ENCODE measurements at places on chromosomes 1 and 21.
A peak's percentile ranks its signal among the peaks of the same experiment; 100 is the strongest.

GRCh38 chr1:167198518-167199133 lies 22.1 kb upstream of the POU2F1 start:
- no peak for DNase-seq

DNA sequence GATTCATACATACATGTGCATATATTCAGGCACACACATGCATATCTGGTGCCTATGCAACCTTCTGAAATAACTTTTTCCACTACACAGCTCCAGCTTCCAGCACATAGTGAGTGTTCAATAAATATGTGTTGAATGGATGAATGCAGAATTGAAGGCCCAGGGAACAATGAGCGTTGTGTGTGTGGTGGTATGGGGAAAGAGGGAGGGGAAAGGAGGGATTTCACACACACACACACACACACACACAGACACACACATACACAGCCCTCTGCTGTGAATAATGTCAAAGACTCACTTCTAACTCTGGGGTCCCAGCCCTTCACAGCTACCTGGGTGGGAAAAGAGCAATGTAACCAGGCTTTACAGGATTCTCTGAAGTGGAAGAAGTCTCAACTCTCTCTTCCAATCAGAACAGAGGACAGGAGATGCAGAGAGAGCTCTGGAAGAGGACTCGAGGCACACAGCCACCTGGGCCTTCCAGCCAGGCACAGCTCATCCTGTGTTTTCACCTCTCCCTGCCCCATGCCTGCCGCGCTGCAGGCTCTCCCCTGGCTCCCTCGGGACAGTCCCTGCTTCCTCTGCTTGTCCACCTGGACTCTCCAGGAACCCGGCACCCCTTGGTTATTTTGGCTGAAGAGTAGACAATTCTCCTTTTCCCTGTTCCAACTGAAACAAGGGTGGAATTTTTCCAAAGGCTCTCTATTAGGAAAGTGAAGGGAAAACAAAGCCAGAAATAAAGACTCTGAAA lies 5.4 kb upstream of the IGSF8 start:
- no peak for DNase-seq

DNA sequence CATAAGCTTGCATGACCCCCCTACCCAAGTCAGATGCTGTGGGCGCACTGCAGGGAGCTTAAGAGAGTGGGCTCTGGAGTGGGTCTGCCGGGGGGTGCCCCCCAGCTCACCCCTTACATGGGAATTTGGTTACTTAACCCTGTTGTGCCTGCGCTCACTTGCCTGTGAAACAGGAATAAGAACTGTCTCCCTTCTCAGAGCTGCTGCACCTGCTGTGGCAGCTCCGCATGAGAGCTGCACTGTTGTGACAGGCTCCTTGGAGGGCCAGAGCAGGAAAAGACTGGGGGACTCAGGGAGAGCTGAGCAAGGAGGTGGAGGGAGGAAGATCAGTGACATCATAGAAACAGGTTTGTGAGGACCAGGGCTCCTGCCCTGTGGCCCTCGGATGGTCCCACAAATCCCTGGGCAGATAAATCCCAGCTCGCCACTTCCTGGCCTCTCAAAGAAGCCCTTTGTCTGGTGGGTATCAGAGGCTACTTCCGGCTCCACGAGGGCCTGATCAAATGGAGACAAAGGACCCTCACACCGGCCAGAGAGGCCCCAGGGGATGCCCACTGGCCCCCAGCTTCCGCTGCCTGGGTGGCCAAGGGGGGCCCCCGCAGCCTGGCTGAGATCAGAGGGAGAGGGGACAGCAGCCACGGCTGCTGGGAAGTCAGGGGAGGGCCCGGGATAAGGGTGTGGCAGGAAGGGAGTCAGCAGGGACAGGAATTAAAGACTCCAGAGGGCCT lies 28.9 kb upstream of the LAPTM5 start:
- no peak for DNase-seq

DNA sequence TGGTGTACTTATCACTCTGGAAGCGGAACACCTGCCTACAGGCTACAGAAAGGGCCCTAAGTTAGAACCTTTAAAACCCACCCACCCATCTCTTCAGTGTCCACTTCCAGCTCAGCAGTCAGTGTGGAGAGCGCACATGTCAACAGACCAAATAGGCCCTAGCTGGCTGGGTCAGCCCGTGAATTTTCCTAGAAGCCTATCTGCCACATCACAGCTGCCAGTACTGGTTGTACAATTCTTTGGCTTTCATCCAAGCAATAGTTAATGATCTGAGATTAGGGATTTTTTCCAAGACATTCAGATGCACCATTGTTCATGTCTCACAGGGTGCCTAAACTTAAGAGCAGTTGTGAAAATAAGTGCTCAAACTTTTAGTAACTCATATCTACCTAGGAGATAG lies 197.1 kb downstream of the KCNK2 start:
- DNase-seq, result peak; percentile 9

GRCh38 chr1:108817811-108818210 lies 39.1 kb downstream of the AKNAD1 start:
- no peak for DNase-seq

- no peak for DNase-seq
Measured at GRCh38 chr1:27887215-27888021, 15.1 kb downstream of the THEMIS2 start.

DNA sequence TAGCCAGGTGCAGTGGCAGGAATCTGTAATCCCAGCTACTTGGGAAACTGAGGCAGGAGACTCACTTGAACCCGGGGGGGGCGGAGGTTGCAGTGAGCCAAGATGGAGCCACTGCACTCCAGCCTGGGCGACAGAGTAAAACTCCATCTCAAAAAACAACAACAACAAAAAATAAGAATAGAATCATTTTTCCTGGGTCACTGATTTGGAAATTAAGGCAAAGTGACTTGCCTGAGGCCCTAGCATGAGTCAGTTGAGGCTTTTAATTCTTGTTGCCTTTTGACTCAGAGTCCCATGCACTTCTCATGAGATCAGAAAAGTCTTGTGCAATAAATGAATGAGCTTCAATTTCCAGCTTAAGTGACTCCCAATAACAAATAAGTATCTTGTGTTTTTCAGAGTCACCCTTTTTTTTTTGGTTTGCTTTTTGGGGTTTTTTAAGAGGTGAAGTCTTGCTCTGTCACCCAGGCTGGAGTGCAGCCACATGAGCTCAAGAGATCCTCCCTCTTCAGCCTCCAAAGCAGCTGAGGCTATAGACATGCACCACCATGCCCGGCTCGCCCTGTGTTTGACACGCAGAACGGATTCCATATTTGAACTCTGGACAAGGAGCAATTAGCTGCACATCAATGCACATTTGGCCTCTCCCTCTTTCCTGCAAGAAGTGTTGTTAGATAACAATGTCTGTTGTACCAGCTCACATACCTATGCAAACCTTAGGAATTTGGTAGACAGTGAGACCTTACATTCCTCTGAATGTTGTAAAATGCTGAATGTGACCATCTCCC lies 3.4 kb upstream of the PLEKHM2 start:
- peak; percentile 98 for DNase-seq

GRCh38 chr1:168161459-168161858 lies 17.3 kb upstream of the TIPRL start:
- DNase-seq, result no peak

- DNase-seq, result no peak
Measured at GRCh38 chr21:30847627-30848500, 18.3 kb upstream of the KRTAP7-1 start.

DNA sequence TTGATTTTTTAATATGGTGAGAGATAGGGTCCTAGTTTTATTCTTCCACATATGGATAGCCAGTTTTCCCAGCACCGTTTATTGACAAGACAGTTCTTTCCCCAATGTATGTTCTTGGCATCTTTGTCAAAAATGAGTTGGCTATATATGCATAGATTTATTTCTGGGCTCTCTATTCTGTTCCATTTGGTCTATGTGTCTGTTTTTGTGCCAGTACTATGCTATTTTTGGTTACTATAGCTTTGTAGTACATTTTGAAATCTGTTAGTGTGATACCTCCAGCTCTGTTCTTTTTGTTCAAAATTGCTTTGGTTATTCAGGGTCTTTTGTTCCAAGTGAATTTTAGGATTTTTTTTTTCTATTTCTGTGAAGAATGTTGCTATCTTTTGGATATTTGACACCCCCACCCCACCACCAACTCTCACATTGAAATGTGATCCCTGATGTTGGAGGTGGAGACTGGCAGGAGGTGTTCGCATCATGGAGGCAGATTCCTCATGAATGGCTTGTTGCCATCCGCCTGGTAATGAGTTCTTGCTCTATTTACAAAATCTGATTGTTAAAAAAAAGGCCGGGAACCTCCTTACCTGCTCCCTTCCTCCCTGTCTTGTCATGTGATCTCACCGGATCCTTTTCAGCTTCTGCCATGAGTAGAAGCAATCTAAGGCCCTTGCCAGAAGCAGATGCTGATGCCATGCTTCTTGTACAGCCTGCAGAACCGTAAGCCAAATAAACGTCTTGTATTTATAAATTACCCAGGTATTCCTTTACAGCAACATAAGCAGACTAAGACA lies 54.8 kb upstream of the KRTAP19-8 start:
- DNase-seq, result no peak

GRCh38 chr1:201841265-201841912 lies 12.4 kb downstream of the IPO9 start:
- no peak for DNase-seq

DNA sequence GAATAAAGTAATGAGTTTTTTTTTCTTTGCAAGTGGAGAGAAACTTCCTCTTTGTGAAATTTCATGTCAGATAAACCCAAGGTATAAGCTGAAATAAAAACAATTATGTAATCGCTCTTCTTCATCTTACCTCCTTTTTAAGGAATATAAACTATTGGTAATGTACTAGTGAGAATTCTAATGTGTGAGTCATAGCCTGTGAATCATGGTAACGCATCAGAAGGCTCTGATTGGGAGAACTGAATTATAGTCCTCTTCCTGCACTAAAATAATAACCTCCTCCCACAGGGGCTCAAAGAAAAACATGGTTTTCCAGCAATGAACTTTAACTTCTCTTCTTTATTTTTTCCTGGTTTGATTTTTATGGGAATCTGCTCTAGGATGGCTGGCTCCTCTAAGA lies 57.1 kb upstream of the COX20 start:
- peak; percentile 88 for DNase-seq

DNA sequence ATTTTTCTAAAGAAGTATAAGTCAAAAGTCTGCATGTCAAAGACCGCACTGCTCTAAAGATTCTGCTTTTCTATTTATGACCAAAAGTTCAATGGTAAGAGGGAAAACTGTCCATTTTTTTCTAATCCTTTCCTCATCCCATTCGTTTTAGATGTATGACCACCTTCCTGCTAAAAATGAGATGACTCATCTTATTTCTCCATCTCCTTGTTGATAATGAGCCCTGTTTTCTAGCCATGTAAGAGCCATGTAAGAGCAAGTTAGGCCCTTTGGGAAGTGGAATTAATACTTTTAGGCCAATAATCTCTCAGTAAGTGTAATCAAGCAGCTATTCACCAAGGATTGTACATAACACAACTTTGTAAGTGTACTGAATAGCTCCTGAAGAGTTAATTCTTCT lies 475.6 kb upstream of the B3GALT2 start:
- peak; percentile 54 for DNase-seq

GRCh38 chr21:34227386-34227852 lies 136.4 kb upstream of the KCNE2 start:
- DNase-seq, result peak; percentile 59

- DNase-seq, result no peak
Measured at GRCh38 chr21:44815852-44816628, 1.8 kb downstream of the SUMO3 start.

DNA sequence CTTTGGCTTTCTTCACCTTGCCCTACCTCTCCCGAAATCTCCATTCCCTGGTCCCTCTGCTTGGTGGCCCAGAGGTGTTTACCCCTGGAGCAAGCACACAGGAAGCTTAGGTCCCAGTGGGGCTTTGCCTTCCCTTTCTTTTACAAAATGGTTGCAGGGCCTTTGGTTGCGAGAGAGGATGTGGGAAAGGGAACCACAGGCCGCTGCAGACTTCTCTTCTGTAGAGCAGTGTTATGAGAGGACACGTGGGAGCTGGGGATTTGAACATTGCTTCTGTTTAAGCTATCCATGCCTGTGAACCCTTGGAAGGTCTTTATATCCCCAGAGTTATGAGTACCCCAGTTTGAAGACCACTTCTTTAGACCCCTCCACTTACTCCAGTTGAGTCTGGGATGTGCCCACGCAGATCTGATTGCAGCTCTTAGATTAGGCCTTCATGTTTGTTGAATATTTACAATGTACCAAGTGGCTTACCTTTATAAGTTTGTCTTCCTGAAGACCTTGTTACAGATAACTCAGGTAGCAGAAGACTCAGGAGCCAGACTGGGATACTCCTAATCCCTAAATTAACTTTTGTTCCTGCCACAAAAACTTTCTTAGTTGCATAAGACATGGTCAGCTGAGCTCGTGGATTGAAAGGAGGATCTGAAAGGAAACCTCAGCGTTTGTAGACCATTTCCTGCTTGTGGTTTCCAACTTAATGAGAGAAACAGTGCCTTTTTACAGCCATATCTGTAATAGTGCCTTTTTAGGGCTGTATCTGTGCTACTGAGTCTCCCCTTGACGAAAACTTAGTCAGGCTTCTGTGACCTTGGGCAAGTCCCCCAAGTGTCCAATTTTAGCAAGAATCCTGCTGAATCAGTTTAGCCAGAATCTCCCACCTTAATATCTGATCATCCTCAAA lies 21.9 kb upstream of the IVNS1ABP start:
- DNase-seq, result peak; percentile 63

DNA sequence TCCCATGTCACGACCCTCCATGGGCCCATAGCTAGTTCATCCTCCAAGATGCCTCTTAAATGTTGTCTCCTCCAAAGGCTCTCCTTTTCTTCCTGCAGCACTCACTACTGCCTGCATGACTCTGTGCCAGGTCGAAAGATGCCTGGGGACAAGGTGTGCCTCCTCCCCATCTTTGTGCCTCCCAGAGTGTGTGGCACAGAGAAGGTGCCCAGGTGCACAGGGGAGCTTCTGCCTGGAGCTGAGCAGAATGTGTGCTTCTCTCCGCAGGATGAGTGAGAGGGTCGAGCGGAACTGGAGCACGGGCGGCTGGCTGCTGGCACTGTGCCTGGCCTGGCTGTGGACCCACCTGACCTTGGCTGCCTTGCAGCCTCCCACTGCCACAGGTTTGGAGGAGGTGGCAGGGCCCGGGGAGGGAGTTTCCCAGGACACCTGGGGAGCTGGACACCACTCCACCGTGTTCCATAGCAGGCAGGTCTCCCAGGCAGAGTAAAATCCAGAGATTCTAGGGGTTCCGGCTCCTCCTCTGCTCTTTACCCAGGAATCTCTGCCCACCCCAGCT lies 6.9 kb upstream of the PPM1J start:
- no peak for DNase-seq

- DNase-seq, result no peak
Measured at GRCh38 chr1:15941899-15942660, 33.8 kb downstream of the ZBTB17 start.

GRCh38 chr1:233394860-233395717 lies 67.6 kb downstream of the MAP3K21 start:
- DNase-seq, result peak; percentile 63

- peak; percentile 73 for DNase-seq
Measured at GRCh38 chr1:145750426-145750825, 31.1 kb downstream of the CD160 start.

- no peak for DNase-seq
Measured at GRCh38 chr1:93474321-93474720, 26.4 kb downstream of the FNBP1L start.
